ENCODE measurements at places on chromosomes 6 and 20.

- DNase-seq, result no peak
Measured at GRCh38 chr6:163367497-163368183, 46.9 kb upstream of the QKI start.

DNA sequence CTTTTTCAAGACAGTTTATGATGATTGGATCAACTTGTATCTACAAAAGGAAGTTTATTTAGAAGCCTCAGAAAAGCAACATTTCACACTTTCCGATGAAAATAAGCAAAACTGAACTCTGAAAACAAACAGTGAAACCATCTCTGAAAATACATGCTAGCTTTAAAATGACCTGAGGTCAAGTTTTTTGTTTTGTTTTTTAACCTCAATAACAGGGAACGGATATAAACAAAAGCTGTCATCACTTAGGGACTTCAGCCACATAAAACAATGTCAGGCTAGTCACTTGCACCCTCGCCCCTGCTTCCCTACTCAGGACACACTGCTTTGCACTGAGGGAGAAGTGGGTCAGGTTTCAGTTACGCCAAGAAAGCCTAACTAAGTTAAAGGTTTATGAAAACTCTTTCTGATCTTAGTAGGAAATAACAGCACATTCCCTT, 11.6 kb downstream of the BACH2 start:
- no peak for DNase-seq

DNA sequence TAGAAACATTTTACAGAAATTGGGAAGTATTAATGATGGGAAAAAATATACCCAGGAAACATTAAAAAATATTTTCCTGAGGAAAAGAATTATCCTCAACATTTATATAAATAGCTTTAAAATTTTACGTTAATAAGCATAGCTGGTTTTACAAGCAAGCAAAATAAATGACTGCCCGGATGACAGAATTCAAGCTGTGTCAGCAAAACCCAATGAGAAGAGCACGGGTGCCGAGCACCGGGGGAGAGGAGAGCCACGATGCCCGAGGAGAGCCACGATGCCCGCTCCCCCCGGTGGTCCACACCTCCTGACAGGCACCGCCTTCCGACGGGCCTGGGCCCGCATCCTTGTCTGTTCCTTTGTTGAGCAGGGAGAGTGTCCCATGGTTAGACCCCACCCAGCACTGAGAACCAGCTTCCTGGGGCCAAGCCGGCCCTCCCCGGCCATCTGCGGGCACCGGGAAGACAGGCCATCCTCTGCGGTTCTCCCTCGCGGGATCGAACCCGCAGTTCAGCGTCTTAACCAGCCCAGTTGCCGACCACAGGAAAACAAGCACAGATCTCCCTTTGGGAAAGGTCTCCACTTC, 63.3 kb upstream of the PDE10A start:
- DNase-seq, result no peak

- no peak for DNase-seq
Measured at GRCh38 chr20:6733965-6734364, 33.5 kb upstream of the BMP2 start.

GRCh38 chr6:114344246-114344970, 1.6 kb upstream of the HS3ST5 start:
- DNase-seq, result no peak

DNA sequence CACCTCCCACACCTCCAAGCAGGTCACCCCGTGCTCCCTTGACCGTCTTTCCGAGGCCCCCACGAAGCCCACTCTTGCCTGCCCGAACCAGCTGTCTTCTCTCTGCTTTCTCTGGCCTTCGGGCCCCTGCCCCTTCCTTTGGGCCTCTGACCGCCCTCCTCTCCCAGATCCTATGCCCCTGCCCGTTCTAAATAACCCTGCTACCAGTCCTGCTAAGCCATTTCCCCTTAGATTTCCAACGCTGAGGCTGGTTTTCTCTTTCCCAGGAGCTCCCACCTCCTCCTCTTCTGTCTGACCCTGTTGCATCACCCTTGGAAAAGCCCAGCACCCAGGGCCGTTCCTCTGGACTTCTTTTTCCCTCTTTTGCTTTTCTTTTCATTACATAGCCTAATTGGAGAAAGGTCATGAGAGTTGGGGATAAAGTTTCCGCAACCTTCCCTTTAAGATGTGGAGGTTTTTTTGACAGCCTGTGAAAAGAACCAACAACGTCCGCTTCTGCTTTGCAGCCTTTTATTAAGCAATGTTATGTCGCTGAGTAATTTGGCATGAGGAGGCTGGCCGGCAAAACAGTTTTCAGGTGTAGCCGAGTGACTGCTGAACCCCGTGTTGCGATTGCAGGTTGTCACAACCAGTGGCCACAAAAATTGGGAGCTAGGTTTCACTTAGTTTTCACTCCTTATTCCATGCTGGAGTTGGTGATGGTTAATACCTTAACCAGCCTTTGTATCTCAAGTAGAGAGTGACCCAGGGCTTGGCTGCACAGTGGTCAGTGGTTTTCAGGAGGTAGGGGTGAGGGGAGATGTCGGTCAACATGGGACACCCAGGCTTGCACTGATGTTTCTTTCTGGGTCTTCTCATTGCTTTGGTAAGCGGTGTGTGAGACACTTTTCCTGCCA, 970 bp downstream of the BLTP3A start:
- no peak for DNase-seq

DNA sequence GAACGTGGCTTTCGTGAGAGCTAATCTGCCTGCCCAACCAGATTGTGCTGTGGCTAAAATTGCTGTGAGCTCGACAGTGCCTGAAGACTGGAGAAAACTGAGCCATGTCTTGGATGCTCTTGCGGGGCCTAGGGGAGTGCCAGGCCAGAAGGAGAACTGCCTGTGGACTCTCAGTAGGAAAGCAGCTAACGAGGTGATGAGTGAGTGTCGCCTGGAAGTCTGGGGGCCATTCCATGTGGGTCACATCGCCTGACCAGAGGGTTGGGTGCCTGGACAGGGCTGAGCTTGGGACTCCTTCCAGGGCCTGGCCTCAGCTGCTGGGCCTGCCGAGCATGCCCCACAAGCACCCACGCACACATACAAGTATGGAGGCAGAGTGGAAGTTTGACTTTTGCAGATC, 166.5 kb downstream of the VEGFA start:
- no peak for DNase-seq

DNA sequence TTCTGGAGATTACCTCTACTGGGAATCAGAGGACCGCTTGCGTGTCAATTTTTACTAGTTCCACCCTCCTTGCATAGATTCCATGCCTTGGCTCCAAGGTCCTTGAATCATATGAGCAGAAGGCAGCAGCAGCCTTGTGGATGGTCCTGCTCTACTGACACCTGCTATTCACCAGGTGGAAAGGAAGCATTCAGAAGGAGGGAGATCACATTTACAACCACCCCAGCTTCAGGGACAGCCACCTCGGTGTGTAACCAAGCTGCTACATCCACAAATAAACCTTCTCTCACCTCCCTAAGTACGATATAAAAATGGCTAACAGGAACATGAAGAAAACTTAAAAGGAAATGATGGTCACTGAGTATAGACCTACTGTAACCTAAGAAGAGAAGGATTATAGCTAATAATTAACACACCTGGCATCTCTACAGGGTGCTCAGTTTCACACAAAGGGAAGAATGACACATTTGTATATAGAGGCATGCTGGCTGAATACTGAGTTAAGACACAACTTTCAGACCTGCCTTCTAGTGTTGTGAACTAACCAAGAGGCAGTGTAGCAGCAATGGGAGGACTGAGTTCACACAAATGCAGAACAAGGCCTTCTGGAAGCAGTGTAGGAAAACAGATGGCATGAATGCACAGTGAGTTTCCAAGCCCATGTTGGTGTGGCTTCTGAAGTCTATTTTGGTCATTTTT, 46.3 kb upstream of the SRPK1 start:
- DNase-seq, result no peak

DNA sequence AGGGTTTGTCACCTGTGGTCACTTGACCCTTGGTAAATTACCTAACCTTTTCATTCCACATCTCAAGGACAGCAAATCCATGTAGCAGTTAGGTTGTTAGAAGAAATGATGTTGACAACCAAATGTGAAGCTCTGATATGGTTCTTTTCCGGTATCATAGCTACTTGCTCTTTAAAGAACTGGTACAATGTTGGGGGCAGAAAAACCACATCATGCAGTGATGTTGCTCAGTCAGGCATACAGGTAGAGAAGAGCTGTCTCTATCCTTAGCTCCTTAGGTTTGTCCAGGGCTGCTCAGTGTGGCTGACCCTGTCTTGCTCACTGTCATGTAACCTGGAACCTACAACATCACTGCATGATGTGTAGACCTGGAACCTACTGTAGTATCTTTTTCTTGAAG, 135.5 kb downstream of the LRRC1 start:
- no peak for DNase-seq

DNA sequence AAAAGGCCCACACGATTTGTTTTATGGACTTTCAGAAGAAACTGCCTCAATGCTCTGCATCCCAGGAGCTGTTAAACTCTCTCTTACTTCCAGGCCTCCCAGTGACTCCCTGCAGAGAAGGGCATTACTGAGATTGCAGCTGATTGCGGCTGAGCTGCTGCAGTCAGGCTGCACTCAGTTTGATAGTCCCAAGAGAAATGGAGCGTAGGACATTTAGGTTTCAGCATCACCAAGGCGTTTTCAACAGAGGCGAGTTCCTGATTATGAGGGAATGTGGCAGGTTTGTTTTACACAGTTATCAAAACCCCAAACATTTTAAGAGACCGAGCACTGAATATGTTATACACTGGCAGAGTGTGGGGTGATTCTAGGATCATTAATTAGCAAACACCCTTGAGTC, 145.6 kb downstream of the TBX18 start:
- DNase-seq, result no peak

DNA sequence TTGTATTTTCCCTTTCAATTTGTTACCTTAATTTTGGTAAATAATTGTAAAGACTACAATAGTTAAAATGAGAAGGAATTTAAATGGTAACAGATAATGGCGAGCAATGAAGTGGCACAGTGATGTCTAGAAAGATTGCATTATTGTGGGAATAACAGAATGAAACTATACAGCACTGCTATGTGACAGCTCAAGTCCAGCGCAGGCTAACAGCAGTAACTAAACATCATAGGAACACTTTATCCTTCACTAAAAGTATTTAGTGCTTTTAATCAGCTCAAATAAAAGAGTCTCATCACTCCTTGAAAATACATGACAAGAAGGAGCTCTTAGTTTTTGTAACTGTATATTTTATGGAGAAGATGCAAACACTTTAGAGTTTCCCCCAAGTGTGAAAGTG, 190.8 kb downstream of the TENT5A start:
- no peak for DNase-seq

GRCh38 chr6:106525107-106525881, 104.0 kb downstream of the RTN4IP1 start:
- DNase-seq, result no peak

- DNase-seq, result no peak
Measured at GRCh38 chr6:66638518-66638917, 931.5 kb upstream of the EYS start.

Data from stimulated activated CD4-positive, alpha-beta T cell treated with anti-CD3 and anti-CD28 coated beads, TNF-alpha, amount 100 ng/mL, for 1 hour (primary cell).